Motor neuron (in vitro differentiated cells): ENCODE measurements at places on chromosomes 3 and 15.

DNA sequence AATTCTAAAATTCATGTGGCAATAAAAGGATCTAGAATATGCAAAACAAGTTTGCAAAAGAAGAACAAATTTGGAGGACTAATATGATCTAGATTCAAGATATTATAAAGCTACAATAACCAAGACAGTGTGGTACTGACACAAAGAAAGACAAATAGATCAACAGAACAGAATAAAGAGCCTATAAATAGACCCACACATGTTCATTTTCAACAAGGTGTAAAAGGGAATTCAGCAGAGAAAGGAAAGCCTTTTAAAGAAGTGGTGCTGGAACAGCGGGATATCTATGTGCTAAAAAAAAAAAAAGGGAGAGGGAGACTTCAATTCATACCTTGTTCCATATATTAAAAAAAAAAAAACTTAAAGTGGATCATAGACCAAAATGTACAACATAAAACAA lies 149.0 kb downstream of the WDR76 start:
- no peak for ATAC-seq

DNA sequence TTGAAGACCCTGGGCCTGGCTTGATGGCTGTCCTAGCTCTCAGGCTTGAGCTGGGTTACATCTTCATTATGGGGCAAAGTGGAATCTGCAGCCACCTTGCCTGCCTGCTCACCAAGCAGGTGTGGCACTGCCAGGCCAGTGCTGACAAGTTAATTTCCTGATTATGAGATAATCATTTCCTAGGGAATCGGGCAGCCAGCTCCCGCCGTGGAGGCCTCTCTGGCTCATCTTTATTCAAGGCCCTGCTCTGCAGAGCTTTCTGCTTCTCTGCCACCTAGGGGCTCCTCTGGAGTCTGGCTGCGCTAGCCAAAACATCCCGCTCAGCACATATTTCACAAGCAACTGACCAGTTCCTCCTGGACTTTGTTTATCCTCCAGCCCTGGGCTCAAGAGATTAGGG lies 9.9 kb downstream of the LOXL1 start:
- ATAC-seq = peak; percentile 74

- ATAC-seq = no peak
Observed at GRCh38 chr15:93477721-93478120, 388.7 kb upstream of the RGMA start.

DNA sequence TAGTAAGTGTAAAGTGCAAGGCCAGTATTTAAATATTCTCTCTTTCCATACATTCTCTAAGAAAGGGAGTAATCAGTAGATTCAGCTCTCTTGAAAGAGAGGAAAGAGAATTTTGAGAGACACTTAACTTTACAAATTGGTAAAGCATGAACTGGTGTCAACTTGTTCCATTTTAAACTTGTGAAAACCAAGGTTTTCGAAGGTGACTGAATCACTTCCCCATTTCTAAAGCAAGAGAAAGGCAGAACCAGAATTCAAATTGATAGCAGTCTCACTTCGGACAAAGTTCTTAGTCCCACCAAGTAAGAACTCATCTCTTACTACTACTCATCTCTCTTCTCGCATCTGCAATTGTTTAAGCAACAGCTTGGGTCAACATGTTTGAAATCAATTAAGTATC lies 22.4 kb downstream of the TJP1 start:
- ATAC-seq = no peak

DNA sequence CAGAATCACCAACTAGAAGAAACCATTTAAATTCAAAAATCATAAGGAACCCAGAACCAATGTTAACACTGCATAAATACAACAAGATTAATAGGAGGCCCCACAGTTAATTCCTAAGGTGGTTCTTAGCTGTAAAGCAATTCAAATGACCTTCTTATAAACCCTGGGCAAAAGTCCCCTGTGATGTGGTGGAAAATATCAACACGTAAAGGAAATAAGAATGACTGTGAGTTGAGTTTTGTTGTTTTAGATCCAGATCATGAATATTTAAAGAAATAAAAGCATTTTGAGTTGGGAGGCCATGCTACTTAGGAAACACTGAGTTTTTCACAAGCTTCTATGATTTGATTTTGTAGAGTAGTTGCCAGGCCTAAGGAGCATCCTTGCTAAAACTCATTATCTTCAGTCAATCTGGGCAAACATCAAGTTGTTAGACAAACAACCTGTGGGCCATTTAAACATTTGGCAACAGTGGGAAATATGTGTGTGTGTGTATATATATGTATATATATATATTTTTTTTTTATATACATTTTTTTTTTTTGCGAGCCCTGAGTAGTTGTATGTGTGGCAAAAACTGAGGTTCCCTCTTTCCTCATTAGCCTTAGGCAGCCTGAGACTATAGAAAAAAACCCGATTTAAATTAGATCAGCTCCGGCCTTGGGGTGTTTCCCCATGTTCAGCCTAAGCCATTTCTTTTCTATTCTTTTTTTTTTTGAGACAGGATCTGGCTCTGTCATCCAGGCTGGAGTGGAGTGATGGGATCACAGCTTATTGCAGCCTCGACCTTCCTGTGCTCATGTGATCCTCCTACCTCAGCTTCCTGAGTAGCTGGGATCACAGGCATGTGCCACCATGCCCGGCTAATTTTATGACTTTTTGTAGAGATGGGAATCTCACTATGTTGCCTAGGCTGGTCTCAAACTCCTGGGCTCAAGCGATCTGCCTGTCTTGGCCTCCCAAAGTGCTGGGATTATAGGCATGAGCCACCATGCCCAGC lies 8.0 kb upstream of the PXK start:
- no peak for ATAC-seq

DNA sequence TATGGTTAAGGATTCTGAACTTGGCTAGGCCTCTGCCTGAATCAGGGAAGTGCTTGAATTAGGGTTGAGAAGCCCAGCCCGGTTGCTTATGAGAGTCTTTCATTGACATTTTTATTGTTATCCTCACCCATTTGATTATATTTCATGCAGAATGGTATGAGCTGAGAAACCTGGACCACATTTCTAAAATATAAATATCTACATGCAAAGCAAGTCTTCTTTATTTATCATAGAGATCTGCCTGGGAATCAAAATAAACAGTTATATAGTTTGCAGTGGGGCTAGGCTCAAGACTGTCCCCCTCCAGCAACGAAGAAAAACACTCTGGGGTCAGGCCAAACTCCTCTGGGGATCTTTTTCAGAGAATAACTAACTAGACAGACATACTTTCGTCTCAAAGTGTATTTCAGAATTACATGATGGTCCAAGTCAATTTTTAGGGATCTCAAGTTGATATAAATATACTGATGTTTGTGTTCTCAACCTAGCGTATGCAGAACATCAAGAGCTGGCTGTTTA lies 675.4 kb upstream of the NR2F2 start:
- ATAC-seq = no peak

GRCh38 chr3:64399205-64399800 lies 174.0 kb upstream of the PRICKLE2 start:
- no peak for ATAC-seq

DNA sequence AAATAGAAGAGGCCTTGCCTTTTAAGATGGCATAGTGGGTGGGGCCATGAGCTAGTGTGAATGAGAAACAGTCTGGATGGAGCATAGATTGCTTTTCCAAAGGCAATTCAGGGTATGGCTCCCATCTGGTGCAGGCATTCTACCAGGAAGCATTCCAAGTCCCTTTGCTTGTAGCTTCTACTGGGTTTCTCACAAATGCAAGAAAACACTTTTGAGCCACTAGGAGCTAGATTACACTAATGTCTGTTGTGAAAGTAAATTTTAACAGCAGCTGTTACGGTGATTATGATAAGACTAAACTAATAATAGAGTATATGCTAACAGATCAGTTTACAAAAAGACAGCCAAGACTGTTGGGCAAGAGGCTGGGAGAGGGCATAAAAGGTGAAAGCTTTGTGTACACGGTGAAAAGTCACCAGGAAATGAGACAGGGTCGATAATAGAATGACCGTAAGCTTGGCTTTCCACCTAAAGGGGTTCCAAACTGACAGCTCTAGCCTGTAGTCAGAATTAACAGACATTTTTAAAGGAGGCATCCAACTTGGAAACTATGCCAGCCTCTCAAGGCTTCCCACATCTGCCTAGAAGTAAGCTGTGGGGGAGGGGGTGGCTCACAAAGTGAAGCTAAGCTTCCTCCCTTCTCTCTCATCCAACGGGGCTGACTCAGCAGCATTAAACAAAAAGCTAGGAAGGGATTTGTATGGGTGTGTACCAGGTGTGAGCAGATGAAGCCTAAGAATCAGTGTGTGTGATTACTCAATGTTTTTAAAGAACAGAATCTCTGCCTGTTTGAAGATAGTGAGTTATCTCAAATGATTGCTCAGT lies 61.1 kb upstream of the GPD1L start:
- no peak for ATAC-seq

DNA sequence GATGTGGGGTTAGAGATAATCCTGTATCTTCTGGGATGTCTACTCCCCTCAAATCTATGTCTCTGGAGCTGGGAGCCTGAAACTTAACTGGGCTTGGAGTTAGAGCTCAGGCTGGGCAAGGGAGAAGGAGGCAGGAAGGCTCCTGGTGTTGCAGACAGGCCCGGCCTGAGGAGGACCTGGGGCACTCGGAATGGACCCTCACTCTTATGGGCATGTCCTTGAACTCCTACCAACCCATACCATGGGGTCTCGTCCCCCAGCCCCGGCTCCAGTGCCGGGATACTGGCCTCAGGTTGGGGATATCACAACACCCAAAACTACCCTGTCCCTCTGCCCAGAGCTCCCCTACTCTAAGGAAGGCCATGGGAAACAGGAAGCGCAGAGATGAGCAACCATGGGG lies 45.2 kb downstream of the SCN5A start:
- ATAC-seq = no peak

DNA sequence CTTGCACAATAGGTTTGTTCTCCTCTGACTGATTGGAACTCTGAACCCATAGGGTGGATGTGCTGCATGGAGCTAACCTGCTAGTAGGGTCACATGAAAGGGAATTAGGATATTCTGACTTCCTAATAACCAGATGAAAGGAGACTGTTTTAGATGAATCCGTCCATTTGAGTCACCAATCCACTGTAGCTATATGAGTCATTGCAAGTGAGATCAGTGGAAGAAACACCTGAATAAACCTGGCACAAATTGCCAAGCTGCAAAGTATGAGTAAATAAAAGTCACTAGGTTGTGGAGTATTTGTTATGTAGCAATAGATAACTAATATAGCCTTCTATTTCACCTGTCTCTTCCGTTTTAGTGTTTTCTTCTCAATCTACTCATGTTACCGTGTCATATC lies 584.4 kb downstream of the PDCD6IP start:
- no peak for ATAC-seq

GRCh38 chr15:68264282-68264681 lies 13.3 kb upstream of the FEM1B start:
- no peak for ATAC-seq

GRCh38 chr3:174192471-174192870 lies 666.7 kb upstream of the NAALADL2 start:
- ATAC-seq = no peak

DNA sequence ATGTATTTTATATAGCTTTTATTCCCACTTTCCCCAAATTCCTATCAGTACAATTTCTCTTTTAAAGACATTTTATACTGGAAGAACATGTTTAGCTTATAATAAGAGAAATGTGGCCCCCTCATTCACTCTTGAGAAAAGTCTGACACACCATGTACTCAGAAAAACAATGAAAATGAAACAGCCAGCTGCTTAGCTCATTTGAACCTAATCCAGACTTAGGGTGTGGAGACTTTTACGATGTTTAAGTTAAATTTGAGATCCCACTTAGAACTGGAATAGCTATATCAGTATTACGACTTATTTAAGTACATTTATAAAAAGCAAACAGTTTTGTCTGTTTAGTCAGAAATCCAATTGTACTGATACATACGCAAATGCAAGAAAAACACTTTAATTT lies 252.3 kb upstream of the ARRDC4 start:
- no peak for ATAC-seq

- no peak for ATAC-seq
Observed at GRCh38 chr3:32371461-32372212, 20.0 kb upstream of the CMTM7 start.

DNA sequence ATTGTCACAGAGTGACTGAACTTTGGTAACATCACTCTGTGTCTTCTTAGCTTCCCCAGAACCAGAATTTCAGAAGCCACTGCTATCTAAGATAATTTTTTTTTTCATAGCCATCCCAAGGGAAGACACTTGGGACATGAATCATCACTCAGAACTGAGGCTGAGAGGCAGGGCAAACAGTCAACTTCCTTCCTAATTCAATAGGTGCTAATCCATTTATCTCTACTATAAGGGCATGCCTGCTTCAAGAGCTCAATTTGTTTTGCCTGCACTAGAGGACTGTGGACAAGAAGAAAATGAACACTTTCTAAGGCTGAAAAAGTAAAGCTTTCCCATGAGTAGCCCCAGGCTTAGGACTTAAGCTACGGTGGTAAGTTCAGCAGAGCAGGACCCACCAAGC lies 56.7 kb upstream of the MYRIP start:
- ATAC-seq = no peak

GRCh38 chr3:30131191-30131590 lies 475.2 kb upstream of the TGFBR2 start:
- ATAC-seq = no peak

DNA sequence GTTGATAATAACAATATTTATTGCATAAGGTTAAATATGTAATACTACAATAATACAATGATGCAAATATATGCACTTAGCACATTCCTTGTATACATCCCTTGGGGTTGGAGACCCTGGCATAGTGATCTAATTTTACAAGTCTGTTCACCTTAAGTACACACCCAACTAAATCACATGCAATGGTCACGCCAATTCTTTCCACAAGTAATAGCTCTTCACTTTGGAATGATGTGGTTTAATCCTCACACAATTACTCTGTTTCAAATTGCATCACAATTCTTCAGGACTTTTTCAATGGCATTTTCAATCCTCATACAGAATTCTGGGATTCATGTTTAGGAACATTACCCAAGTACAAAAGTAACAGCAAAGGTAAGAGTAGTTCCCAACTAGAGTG lies 27.3 kb upstream of the SPRED1 start:
- ATAC-seq = no peak

DNA sequence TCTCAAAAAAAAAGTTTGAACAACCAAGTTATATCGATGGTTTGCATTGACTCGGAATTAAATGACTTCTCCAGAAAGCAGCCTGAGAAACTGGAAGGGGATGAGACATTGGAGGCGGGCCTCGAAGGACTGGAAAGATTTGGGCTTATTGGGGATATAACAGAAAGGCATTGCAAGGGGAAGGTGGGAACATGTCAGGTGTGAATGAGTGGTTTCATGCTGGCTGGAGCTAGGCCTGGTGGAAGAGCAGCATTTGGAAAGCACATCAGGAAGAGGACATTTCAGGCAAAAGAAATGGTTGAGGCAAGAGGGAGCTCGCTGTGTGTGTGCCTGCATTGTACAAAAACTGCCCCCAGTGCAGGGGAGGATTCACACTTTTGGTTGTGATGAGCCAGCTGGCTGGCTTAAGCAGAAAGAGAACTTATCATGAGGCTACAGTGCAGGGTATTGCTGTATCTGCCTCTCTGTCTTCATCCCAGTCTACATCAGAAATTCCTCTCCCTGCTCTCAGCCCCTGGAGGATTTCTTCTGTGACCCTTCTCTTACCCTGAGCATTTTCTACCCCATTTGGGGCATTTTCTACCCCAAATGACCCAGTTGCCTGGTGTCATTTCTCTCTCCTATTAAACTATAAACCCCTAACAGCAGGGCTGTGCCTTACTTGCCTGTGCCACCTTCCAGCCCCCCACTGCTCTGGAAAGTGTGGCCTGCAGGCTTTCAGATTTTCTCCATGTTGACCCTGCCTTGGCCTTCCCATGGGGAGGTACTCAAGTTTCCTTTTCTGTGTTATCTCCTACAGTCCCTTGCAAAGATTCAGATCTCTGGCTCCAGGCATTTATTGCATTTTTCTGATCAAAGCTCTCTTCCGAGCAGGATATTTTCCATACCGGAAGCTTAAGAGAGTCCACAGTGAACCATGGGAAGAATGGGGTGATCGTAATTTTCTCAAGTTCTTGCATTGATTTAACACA lies 64.4 kb upstream of the FLNB start:
- no peak for ATAC-seq
